ENCODE measurements at places on chromosomes 12 and 14. TPM values are rescaled to one million over a fixed set of nuclear protein-coding genes. Genes with fewer than 3 reads are reported as not detected.

DNA sequence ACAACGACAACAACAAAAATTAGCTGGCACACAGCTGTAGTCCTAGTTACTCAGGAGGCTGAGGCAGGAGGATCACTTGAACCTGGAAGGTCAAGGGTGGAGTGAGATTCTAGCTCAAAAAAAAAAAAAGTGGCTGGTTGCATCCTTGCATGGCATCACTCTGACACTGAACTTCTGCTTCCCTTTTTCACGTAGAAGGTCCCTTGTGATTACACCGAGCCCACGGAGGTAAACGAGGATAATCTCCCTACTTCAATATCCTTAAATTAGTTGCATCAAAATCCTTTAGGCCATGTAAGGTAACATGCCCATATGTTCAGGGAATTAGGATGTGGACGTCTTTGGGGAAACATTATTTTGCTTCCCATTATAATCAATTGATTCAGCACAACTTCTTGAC, 4.0 kb upstream of the PPP4R4 start:
- ATAC-seq = no peak

DNA sequence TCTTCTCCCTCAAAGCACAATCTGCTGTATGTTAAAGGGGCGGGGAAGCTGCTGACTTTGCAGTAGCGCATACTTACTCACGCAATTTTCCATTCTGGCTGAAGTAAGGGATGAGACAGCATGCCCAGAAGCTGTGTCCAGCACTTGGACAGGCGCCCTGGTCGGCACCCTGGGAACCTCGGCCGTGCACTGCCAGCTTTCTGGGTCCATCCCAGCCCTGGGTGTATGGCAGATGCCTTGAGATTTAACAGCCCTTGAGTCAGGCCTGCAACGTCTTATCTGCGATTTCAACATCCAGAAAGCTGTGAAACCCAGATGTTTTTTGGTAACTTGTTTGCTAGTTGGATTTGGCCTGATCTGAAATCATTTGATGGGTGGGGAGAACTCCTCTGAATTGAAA, 16.1 kb downstream of the EML1 start:
- no peak for ATAC-seq

GRCh38 chr14:20696764-20697163, 8.2 kb downstream of the ANG start:
- no peak for ATAC-seq

GRCh38 chr14:75597149-75597548, 18.7 kb downstream of the FLVCR2 start:
- ATAC-seq = no peak

Gene CMKLR1
- total RNA-seq = not detected

Gene SOCS4
- 36.5 TPM for total RNA-seq

Gene KCNMB4
- 1.2 TPM for total RNA-seq

- ATAC-seq = no peak
These were observed 25.8 kb downstream of the DACT1 start for GRCh38 chr14:58663494-58664111.

DNA sequence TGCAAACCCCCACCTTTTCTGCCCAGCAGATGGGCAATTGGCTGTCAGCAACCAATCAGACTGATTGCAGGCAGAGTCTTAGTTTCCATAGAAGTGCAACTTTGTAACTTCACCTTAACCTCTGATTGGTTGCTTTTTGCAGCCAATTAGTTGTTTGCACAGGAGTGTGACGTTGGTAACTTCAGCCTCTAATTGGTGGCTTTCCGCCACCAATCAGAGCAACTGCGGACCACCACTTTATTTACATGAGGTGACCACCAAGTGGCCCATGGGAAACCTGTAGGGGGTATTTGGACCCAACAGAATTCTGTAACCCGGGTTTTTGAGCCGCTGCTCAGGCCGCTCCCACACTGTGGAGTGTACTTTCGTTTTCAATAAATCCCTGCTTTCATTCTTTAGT, 32.3 kb downstream of the CDKN1B start:
- no peak for ATAC-seq

GRCh38 chr12:132529906-132530305, 40.0 kb downstream of the FBRSL1 start:
- no peak for ATAC-seq

GRCh38 chr12:132525011-132525832, 35.3 kb downstream of the FBRSL1 start:
- ATAC-seq = no peak

Gene CD163
- total RNA-seq = not detected

Gene ATXN7L3B
- 21.9 TPM for total RNA-seq

Gene FGF23
- total RNA-seq = not detected

GRCh38 chr12:67590149-67590790, 58.3 kb upstream of the DYRK2 start:
- peak; percentile 34 for ATAC-seq

GRCh38 chr12:89067421-89068187, 284.7 kb downstream of the DUSP6 start:
- ATAC-seq = peak; percentile 41

Data from activated T-helper 17 cell treated with anti-CD3 and anti-CD28 coated beads, Interleukin-2, amount 50 U/mL, for 72 hours (primary cell).